ENCODE measurements at places on chromosomes 11 and 22. TPM values are rescaled to one million over a fixed set of nuclear protein-coding genes. Genes with fewer than 3 reads are reported as not detected.
A peak's percentile ranks its signal among the peaks of the same experiment; 100 is the strongest.

BCR gene
- 49.5 TPM for total RNA-seq

FIBIN gene
- total RNA-seq, result 0.44 TPM

KDM4E gene
- not detected for total RNA-seq

KCNJ11 gene
- 2.3 TPM for total RNA-seq

OR5P2 gene
- total RNA-seq, result not detected

CBLIF gene
- not detected for total RNA-seq

- no peak overlapping the region for H3K4me3 ChIP-seq
- H3K27me3 ChIP-seq, result peaks cover 15% of the 10 kb centered on the region
Observed at GRCh38 chr11:33994937-33995336, 56.6 kb upstream of the CAPRIN1 start.

DNA sequence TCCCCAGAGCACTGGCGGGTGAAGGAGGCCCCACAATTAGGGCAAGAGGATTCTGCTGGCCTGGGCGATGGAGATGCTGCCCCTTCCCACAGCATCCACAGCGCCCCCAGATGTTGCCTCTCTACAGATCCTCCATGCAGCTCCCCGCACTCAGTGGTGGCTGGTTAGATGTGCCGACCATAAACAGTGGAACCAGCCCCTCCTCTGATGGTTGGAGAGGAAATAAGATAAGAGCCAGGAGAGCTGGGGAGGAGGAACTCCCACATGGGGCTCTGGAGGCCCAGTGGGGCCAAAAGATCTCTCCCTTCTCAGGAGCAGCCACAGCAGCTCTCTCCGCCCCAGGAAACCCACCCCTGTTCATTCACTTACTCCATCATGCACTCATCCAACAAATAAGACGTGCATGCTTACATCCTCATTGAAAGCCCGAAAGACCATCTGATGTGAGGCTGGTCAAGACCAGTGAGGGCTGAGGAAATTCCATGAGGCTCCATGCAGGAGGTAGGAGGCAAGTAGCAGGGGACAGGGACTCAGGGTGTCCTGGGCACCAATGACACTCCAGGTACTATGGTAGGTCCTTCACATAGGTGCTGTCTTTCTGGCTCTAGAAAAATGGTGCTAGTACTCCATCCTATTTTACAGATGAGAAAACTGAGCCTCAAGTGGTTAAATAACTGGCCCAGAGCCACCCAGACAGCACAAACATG is 1.5 kb downstream of the PTGDR2 start:
- H3K27ac ChIP-seq, result no peak overlapping the region
- no peak overlapping the region for H3K4me3 ChIP-seq
- H3K4me1 ChIP-seq, result peaks cover 4% of the 10 kb centered on the region
- DNase-seq, result no peak
- H3K36me3 ChIP-seq, result no peaks in the 10 kb centered on the region

DNA sequence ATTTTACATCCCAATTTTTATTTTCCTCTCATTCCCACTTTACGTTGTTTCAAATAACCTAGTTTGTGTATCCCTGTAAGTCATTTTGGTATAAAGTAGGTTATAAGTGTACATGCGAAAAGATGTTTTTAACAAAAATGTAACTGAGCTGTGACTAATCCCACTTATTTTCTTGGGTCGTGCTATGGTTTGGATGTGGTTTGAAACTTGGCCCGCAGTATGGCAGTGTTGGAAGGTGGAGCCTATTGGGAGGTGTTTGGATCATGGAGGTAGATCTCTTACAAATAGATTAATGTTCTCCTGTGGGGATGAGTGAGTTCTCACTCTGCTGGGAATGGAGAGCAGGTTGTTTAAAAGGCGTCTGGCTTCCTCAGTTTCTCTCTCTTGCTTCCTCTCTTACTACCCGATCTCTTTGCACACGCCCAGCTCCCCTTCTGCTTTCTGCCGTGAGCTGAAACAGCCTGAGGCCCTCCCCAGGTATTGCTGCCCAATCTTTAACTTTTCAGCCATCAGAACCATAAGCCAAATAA is 7.2 kb downstream of the RPL27A start:
- DNase-seq, result no peak
- H3K4me1 ChIP-seq, result peaks cover 36% of the 10 kb centered on the region
- peak overlapping the region; percentile 92 for H3K4me3 ChIP-seq
- peaks cover 34% of the 10 kb centered on the region for H3K36me3 ChIP-seq

- H3K36me3 ChIP-seq, result no peaks in the 10 kb centered on the region
- peak overlapping the region; percentile 76 for H3K4me3 ChIP-seq
- no peak overlapping the region for H3K27ac ChIP-seq
- peaks cover 5% of the 10 kb centered on the region for H3K27me3 ChIP-seq
Observed at GRCh38 chr22:31086703-31087330, 5.7 kb downstream of the SMTN start.

DNA sequence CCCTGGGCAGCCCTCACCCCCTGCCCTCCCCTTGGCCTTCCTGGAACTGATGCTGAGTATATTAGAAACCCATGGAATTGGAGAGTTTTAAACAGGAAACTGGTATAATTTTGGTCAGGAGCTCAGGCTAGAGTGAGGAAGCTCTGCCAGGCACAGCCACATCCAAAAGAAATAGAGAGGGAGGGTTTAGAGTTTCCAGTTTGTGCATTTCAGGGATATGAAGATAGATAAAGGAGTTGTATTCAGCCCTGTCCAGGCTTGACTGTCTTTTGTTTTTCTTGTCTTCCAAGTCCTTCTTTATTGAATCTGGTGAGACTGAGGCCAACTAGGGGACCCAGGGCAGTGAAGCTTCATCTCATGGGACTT is 71.8 kb downstream of the TSPAN18 start:
- H3K4me1 ChIP-seq, result peaks cover 91% of the 10 kb centered on the region
- no peaks in the 10 kb centered on the region for H3K27me3 ChIP-seq
- H3K27ac ChIP-seq, result peak overlapping the region; percentile 93
- peak overlapping the region; percentile 66 for H3K4me3 ChIP-seq
